ENCODE measurements at places on chromosomes 1 and 21.

- no peak for DNase-seq
These were observed 114.8 kb downstream of the MAB21L3 start for GRCh38 chr1:116226017-116226416.

DNA sequence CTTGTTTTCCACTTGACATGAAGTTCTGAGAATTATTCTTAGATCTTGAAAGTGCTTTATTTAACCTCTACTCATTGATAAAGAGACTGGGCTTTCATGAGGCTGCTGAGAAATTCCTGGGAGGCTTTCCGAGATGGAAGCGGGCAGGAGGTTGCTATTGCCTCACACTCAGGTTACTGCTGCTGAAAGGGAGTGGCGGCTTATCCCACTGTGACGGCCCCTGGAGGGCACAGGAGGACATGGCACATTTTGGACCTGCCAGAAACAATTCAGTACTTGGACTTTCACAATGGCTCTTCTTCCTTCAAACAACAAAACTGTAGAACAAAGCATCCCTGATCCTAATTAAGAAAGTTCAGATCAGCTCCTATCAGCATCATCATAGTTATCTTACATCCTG lies 16.2 kb upstream of the MARK1 start:
- DNase-seq, result no peak

GRCh38 chr1:36781098-36781497 lies 253.2 kb downstream of the GRIK3 start:
- no peak for DNase-seq

- no peak for DNase-seq
These were observed 35.3 kb downstream of the PACC1 start for GRCh38 chr1:212379366-212379765.

GRCh38 chr1:101914473-101915242 lies 82.1 kb downstream of the OLFM3 start:
- DNase-seq, result no peak

DNA sequence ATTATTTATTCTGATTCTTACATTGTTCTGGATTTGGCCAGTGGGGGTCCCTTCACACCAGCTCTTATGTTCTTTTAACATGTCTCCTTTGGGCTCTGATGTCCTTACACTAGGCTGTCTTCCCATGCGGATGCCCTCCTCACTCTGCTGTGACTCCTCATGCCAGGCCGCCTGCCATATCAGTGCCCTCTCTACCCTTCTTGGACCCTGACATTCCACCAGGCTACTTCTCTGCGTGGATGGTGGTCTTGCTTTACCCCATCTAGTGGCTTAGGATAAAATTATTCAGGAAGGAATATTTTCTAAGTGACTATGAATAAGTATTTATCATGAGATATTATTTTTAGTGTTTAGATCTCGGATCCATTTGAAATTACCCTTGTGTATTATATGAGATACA lies 21.2 kb downstream of the ATF6 start:
- DNase-seq, result no peak

- no peak for DNase-seq
These were observed 1046.2 kb downstream of the BRINP3 start for GRCh38 chr1:189431447-189431846.
